Right hindlimb (tissue), 1 donor: ENCODE measurements at places on chromosomes 12 and 14.
A peak's percentile ranks its signal among the peaks of the same experiment; 100 is the strongest.

DNA sequence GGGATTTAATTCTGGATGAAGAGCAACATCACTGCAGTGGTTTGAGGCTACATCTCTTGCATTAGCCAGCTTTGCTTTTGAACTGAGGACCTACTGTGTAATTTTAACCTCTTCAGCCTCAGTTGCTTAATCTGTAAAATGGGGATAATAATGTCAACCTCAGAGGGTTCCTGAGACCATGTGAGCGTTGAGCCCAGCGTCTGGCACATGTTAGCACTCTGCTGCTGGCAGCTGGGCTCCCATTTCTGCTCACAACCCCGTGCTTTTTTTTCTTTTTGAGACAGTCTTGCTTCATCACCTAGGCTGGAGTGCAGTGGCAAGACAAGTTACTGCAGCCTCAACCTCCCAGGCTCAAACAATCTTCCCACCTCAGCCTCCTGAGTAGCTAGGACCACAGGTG, 31.6 kb downstream of the TESC start:
- no peak for DNase-seq

DNA sequence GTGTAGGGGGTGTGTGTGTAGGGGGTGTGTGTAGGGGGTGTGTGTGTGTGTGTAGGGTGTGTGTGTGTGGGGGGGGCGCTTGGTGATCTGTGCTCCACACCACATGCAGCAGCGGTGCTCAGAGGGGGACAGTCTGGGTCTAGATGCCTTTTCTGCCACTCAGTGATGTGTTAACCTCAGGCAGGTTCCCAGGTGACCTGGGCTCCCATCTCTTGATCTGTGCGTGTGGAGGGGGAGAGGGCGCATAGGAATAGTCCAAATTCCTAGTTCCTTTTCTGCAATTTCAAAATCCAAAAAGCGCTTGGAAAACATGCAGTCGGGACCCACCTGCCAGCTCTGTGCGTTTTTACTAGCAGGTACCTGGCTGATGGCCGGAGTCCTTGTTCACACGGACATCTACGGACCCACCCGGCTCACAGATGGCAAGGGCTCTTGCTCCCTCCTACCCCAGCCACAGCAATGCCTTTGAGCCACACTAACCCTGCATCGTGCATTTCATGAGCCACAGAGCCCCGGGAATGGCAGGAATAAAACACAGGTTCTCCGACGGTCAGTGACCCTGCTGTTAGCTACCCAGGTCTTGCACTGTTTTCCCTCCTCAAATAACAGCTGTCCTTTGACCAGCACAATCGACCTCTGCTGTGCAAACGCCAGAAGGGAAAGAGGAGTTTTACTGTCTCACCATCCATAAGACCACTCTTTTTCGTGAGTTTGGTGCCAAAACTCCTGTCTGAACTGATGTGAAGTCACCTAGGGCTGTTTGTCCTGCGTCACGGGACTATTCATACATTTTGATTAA, 120.8 kb downstream of the GLT1D1 start:
- no peak for DNase-seq

- peak; percentile 49 for DNase-seq
Measured at GRCh38 chr12:93868771-93869170, 191.6 kb downstream of the CRADD start.

DNA sequence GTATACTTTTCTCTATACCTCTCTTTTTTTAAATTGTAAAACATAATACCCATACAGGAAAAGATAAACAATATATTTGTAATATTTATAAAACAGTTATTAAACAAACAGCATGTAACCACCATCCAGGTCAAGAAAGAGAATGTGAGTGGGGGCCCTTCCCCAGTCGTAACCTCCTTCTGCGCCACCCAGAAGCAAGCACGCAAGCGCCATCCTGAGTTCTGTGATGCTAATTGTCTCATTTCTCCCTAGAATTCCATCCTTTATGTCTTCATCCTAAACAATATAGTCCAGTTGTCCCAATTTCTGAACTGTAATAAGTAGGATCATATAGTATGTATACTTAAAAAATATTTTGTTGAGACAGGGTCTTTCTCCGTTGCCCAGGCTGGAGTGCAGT, 129.5 kb downstream of the EXOC5 start:
- no peak for DNase-seq
